Breast epithelium (tissue), 4 donors: ENCODE measurements at places on chromosomes 6 and 20. TPM values are rescaled to one million over a fixed set of nuclear protein-coding genes. Genes with fewer than 3 reads are reported as not detected.

GRCh38 chr6:37504024-37504423 lies 4.3 kb upstream of the CCDC167 start:
- no peaks in the 10 kb centered on the region for H3K4me1 ChIP-seq
- no peaks in the 10 kb centered on the region for H3K27me3 ChIP-seq
- H3K4me3 ChIP-seq, result no peak overlapping the region
- no peak overlapping the region for H3K27ac ChIP-seq

- H3K36me3 ChIP-seq, result no peaks in the 10 kb centered on the region
- H3K4me1 ChIP-seq, result no peaks in the 10 kb centered on the region
- DNase-seq, result no peak
Observed at GRCh38 chr6:95978230-95978629, 37.5 kb upstream of the FUT9 start.

GRCh38 chr6:14943116-14943515 lies 302.8 kb upstream of the JARID2 start:
- H3K4me1 ChIP-seq, result no peaks in the 10 kb centered on the region
- H3K27ac ChIP-seq, result no peak overlapping the region
- H3K27me3 ChIP-seq, result no peaks in the 10 kb centered on the region
- no peak overlapping the region for H3K4me3 ChIP-seq
- H3K36me3 ChIP-seq, result no peaks in the 10 kb centered on the region

DNA sequence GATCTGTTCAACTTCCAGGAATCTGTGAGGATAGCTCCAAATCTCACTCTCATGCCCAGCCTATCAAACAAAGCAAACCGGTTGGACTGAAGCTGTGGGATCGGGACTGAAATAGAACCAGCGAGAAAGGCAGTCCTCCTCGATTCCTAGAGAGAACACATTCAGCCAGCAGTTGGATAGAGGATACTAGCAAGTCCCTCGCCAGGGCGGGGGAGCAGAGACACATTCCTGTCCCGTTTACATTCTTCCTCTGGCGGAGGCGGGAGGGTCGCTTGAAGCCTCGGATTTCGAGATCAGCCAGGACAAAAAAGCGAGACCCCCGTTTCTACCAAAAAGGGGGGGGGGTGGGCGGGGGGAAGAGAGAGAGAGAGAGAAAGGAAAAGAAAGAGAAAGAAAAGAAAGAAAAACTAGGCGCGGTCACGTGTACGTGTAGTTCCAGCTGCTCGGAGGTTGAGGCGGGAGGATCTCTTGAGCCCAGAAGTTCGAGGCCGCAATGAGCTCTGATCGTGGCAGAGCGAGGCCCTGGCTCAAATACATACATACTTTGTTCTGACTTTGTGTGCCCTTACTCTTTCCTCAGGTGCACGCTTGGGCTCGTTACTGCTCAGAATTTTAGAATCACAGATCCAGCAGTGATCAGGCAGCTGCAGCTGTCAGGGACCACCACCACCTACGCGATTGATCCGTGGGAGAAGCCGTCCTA lies 19.5 kb downstream of the ZNF311 start:
- peak overlapping the region; percentile 72 for H3K4me3 ChIP-seq

GRCh38 chr6:21971541-21971940 lies 325.3 kb downstream of the PRL start:
- no peaks in the 10 kb centered on the region for H3K36me3 ChIP-seq
- DNase-seq, result no peak
- H3K4me1 ChIP-seq, result no peaks in the 10 kb centered on the region
- H3K27ac ChIP-seq, result no peak overlapping the region
- no peaks in the 10 kb centered on the region for H3K27me3 ChIP-seq
- H3K4me3 ChIP-seq, result no peak overlapping the region

DNA sequence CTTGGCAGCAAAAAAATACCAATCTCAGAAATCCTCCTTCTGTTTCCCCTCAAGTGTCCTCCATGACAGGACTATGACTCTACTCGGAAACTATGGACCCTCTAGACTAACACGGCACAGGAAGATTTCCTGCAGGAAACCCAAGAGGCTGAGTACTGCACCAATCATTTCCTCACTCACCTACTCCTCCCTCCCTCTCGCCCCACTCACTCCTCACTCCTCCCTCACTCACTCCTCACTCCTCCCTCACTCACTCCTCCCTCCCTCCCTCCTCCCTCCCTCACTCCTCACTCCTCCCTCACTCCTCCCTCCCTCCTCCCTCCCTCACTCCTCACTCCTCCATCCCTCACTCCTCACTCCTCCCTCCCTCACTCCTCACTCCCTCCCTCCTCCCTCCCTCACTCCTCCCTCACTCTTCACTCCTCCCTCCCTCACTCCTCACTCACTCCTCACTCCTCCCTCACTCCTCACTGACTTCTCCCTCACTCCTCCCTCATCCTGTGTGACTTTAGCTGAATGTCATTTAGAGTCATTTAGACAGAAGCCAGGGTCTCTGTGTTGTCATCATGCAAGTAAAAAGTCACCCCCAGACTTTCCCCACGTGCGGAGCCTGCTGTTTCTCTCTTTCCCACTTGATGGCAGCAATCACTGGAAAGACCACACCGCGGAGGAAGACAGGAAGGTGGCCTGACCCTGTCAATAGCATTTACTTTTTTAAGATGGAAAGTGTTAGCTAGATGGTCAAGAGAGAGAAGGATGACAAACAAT lies 226.8 kb upstream of the PDE10A start:
- H3K27ac ChIP-seq, result no peak overlapping the region
- H3K4me3 ChIP-seq, result no peak overlapping the region
- no peaks in the 10 kb centered on the region for H3K36me3 ChIP-seq
- no peaks in the 10 kb centered on the region for H3K4me1 ChIP-seq

GRCh38 chr6:81003156-81003555 lies 749.3 kb downstream of the TENT5A start:
- H3K4me3 ChIP-seq, result no peak overlapping the region
- H3K27me3 ChIP-seq, result no peaks in the 10 kb centered on the region
- no peaks in the 10 kb centered on the region for H3K36me3 ChIP-seq
- no peaks in the 10 kb centered on the region for H3K4me1 ChIP-seq
- no peak for DNase-seq

- H3K4me1 ChIP-seq, result no peaks in the 10 kb centered on the region
- no peaks in the 10 kb centered on the region for H3K27me3 ChIP-seq
- no peak overlapping the region for H3K27ac ChIP-seq
- H3K36me3 ChIP-seq, result no peaks in the 10 kb centered on the region
- DNase-seq, result no peak
Observed at GRCh38 chr6:81909981-81910900, 157.8 kb upstream of the TENT5A start.

DNA sequence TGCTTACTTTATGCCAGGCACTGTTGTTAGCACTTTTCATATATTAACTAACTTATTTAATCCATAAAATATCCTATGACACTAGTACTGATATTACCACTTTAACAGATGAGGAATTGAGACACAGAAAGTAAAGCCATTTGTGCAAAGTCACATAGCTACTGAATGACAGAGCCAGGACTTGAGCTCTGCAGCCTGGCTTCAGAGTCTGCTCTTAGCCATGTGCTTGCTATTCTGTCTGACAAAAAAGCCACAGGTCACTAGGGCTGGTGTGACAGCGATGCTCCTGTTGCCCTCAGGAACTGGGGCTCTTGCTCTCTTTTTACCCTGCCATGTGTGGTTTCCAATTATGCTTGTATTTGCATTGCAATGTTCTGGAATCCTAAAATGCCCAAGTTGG lies 44.7 kb upstream of the RNF8 start:
- H3K4me1 ChIP-seq, result no peaks in the 10 kb centered on the region
- no peak for DNase-seq
- H3K36me3 ChIP-seq, result no peaks in the 10 kb centered on the region
- H3K27ac ChIP-seq, result no peak overlapping the region
- no peak overlapping the region for H3K4me3 ChIP-seq
- H3K27me3 ChIP-seq, result no peaks in the 10 kb centered on the region

DNA sequence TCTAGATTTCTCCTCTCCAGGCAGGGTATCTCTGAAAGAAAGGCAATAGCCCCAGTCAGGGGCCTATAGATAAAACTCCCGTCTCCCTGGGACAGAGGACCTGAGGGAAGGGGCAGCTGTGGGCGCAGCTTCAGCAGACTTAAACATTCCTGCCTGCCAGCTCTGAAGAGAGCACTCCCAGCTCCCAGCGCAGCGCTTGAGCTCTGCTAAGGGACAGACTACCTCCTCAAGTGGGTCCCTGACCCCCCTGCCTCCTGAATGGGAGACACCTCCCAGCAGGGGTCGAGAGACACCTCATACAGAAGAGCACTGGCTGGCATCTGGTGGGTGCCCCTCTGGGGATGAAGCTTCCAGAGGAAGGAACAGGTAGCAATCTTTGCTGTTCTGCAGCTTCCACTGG lies 556.9 kb downstream of the EPM2A start:
- H3K4me3 ChIP-seq, result no peak overlapping the region
- DNase-seq, result no peak
- no peak overlapping the region for H3K27ac ChIP-seq
- no peaks in the 10 kb centered on the region for H3K4me1 ChIP-seq

GRCh38 chr6:115932481-115932880 lies 128.2 kb downstream of the FRK start:
- H3K27ac ChIP-seq, result no peak overlapping the region
- DNase-seq, result no peak
- no peak overlapping the region for H3K4me3 ChIP-seq
- H3K4me1 ChIP-seq, result no peaks in the 10 kb centered on the region

DNA sequence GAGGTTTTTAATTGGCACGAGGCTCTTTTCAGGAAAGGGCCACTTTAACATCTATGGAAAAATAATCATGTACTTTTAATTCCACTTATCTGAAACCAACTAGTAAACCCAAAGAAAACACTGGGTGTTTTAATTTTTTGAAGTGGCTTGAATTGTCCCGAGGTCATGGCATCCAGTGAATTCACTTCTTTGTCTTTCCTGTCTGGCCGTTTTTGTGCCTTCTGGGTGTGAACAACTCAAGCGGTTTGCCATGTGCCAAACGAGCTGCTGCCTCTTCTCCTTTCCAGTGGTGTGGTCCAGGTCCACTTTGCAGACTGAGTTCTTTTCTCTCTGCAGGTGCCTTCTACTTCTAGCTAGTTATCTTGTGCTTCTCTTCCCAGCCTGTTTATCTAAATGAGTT lies 117.5 kb downstream of the PLCB4 start:
- H3K4me1 ChIP-seq, result no peaks in the 10 kb centered on the region
- DNase-seq, result no peak
- H3K36me3 ChIP-seq, result no peaks in the 10 kb centered on the region
- no peak overlapping the region for H3K4me3 ChIP-seq
- H3K27me3 ChIP-seq, result no peaks in the 10 kb centered on the region
- no peak overlapping the region for H3K27ac ChIP-seq

- no peaks in the 10 kb centered on the region for H3K36me3 ChIP-seq
- no peak overlapping the region for H3K4me3 ChIP-seq
- H3K27me3 ChIP-seq, result no peaks in the 10 kb centered on the region
- no peaks in the 10 kb centered on the region for H3K4me1 ChIP-seq
Observed at GRCh38 chr6:67285770-67286495, 1349.1 kb upstream of the ADGRB3 start.

DNA sequence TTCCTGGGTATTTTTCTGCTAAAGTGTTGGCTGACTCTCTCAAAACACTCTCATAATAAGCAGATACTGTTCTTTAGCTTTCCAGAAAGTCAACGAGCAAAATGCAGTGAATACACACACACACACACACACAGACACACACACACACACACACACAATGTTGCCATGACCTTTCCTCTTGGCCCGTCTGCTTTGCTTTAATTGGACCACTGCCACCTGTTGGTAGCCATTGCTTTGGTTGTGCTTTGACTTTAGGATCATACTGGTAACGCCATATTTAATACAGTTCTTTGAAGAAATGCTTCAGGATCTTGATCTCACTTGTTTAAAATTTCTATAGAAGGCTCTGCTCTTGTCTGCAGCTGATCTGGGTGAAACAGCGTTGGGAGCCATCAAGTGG lies 4.4 kb downstream of the FIG4 start:
- no peak for DNase-seq
- H3K4me3 ChIP-seq, result no peak overlapping the region
- H3K4me1 ChIP-seq, result no peaks in the 10 kb centered on the region
- H3K36me3 ChIP-seq, result no peaks in the 10 kb centered on the region
- no peaks in the 10 kb centered on the region for H3K27me3 ChIP-seq

DNA sequence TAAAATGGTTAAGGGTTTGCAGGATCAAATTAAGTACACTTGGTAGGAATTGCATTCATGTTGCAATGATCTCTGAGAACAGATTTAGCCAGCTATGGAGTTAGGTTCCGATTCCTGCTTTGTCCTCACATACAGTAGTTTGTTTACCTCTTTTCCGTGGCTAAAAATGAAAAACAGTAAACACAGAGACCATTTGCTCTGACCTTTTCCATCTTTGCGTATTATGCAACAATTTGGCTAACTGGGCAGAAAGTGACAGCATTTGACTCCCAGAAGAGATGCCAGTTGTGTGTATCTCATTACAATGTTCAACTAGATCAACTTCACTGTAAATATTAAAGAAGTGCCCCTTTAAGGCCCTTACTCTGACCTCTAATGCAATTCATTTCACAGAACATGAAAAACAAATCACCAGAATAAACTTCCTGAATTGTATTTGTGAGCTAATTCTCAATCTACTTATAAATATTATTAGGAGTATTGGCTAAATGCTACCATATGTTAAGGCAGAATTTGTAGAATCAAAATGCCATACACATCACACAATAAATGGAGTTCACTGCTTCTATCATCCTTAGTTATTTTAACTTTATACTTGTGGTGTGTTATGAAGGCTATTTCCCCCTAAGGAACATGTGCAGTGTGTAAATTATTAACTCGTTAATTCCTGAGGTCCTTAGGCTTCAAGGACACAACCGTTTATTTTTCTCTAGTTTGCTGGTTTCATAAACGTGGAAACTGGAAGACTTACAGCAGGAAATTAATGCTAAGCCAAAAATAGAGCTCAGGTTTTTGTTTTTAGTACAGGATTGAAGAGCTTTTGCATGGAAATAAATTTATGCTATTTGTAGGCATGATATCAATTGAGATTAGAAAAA lies 380.7 kb upstream of the CITED2 start:
- H3K27me3 ChIP-seq, result no peaks in the 10 kb centered on the region
- H3K27ac ChIP-seq, result peak overlapping the region; percentile 27
- H3K4me3 ChIP-seq, result no peak overlapping the region
- DNase-seq, result no peak
- peaks cover 4% of the 10 kb centered on the region for H3K4me1 ChIP-seq

DNA sequence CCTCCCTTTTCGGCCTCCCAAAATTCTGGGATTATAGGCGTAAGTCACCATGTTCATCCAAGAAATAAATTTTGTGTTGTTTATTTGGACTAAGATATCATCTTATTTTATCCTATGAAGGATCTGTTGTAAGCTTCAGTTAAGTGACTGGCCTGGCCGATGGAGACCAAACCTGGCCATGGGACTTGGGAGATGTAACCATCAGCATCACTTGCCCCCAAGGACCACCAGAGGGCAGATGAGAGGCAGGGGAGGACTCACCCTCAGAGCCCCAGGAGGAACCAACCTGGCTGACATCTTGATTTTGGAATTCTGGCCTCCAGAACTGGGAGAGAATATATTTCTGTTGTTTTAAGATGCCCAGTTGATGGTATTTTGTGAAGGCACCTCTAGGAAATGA lies 266.7 kb downstream of the CDH26 start:
- no peaks in the 10 kb centered on the region for H3K27me3 ChIP-seq
- H3K27ac ChIP-seq, result no peak overlapping the region
- H3K4me3 ChIP-seq, result no peak overlapping the region
- DNase-seq, result no peak
- no peaks in the 10 kb centered on the region for H3K36me3 ChIP-seq

The CLVS2 gene
- total RNA-seq, result not detected

The SLC13A3 gene
- 2.9 TPM for total RNA-seq

The AIG1 gene
- total RNA-seq, result 43.0 TPM

The SPINT4 gene
- total RNA-seq, result not detected
